Activated naive CD8-positive, alpha-beta T cell treated with anti-CD3 and anti-CD28 coated beads, Interleukin-2, amount 50 U/mL, for 16 hours (primary cell): ENCODE measurements at places on chromosomes 6 and 20.

GRCh38 chr6:88972504-88973423, 9.3 kb upstream of the RNGTT start:
- no peak for DNase-seq

GRCh38 chr6:159157431-159157830, 11.8 kb upstream of the FNDC1 start:
- DNase-seq = no peak

- DNase-seq = no peak
These were observed 43.3 kb downstream of the GTF2H5 start for GRCh38 chr6:158211273-158212055.

GRCh38 chr6:9116026-9116425, 680.7 kb upstream of the SLC35B3 start:
- no peak for DNase-seq

DNA sequence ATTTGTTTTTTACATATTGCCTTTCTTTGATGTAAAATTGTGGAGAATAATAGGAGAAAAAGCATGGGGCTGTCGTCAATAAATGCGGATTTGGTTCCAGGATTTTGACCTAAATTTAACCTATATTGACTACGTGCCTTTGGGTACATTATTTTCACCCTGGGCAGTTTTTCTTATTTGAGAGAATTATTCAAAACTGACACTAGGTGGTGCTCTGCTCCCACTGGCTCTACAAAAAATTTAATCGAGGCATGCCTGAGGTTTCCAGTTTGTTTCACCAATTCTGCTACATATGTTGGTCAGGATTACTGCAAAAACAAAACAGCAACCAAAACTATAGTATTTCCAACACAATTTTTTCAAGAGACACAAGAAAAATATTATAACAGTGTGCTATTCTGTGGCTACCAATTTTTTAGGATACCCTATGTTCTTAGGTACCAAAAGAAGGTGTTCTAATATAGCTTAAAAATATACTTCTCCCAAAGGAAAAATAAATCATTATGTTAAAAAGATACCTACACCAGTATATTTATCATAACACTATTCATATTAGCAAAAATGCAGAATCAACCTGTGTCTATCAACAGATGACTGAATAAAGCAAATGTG, 48.6 kb upstream of the FABP7 start:
- no peak for DNase-seq

GRCh38 chr6:35327349-35328027, 14.9 kb upstream of the PPARD start:
- DNase-seq = peak; percentile 40

GRCh38 chr6:51996296-51996947, 91.0 kb downstream of the PKHD1 start:
- DNase-seq = no peak

DNA sequence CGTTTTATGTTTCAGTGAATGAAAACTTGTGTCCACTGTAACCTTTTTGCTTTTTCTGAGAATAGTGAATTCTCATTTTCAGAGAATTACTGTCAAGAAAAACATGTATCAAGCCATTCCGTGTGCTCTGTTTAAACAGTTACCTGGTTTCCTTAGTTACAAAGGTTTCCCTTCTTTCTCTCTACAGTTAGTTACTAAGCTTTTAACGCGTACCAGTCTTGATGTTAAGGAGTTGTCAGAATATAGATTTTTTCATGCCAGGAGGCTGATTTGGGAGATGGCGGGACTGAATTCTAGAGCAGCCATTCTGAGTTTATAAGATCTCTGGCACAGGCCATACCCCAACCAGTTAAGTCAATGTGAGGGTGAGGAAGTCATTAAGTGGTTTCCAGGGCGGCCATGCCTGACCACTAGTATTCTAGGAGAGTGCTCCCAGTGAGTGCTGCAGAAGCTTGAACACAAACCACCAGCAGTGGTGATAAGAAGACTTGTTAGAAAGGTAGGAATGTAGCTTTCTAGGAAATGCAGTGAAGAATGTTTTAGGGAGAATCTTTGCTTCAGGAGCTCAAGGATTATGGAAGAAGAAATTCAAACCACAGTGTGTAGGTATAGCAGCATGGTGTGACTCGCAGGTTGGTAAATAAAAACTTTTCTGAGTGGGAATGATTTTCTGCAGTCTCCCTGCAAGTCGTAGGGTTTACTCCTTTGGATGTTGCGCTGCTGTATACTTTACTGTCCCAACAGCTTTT, 112.9 kb downstream of the JARID2 start:
- no peak for DNase-seq

DNA sequence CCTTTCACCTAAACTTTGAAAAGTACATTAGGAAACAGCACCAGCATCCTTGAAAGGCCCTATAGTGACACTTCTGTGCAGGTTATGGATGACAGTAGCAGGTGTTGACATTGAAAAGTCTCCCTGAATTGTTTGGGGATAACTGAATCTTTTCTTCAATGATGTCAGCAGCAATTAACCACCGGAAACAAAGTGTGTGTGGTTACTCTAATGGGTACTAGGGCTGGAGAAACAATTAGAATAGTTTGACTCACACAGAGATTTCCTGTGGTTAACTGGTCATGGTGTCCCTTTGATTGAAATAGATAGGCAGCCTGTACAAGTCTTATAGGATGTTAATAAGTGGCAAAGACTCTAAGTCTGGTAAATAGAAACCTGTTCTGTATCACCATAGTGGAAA, 189.1 kb downstream of the TBX18 start:
- DNase-seq = no peak
